ENCODE measurements at places on chromosomes 6 and 20.

DNA sequence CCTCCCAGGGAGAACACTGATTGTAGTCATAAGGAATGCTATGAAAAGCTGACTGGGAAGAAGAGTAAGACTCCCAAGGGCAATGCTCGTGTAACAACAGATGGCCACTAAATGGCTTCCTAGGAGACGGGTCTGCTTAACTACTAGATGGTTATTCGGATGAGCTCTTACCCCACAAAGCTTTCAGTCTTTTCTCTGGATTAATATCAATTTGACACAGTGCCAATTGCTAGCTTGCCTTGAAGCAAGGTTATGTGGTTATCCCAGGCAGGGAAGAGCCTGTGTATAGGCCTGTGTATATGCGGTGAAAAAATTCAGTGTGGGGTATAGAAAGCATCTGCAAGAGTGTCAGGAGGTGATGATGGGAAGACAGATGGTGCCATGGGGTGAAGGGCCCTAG, 86.4 kb upstream of the NOX3 start:
- no peak for DNase-seq

DNA sequence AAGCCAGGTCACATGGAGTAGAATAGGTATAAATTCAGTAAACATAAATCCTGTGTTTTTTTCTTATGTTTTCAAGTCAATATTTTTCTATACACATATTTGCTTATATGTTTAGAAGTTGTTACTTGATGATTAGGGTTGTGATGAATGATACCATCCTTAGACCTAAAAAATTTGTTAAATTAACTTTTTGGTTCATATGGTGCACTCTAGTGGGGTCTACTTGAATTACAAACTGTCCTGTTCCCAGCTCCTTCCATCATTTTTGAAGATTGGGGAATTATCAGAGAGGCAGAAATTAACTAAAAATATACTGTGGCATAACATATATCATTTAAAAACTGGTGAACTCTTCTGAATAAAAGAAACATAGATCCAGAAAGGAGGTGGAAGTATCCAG, 48.3 kb upstream of the RIPPLY2 start:
- no peak for DNase-seq

- DNase-seq: no peak
Measured at GRCh38 chr20:23118766-23119165, 32.6 kb upstream of the CD93 start.

DNA sequence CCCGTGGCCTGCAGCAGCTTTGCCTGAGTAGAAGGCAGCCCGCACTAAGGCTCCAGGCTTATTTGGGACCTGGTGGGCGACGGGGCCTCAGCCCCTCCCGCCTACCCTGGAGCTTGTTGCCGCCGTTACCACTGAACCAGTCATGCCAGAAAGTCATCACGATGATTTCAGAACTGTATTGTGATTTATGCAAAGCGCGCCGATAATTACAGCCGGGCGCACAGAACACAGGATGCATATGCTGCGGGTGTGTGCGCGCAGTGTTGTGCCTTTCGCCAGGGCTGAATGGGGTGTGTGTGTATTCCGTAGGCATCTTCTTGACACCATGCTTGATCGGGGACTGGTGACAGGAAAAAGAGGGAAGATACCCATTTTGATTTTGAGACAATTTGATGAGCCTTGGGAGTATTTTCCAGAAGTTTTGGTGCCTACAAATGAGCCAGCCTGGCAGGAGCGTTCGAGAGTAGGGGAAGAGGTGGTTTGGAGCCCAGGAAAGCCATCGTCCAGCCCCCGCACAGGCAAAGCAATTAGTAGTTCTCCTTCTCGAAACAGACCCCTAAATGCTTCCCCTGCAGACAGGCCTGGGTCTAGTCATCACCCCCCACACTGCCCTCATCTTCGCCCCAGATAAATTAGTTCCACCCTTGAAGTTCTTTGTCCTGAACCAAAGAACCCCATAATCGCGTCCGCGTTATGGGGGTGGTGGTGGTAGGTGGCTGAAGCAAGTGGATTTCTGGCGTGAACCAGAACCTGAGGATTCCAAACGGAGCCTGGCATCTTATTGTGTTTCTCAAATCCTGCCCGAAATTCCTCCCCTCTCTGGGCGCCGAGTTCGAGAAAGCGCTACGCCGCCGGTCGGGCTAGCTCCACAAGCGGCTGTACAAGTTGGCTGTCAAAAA, 1.9 kb upstream of the NR2E1 start:
- no peak for DNase-seq

All from T-helper 2 cell (primary cell).